ENCODE measurements at places on chromosomes 7 and 10.
A peak's percentile ranks its signal among the peaks of the same experiment; 100 is the strongest.

DNA sequence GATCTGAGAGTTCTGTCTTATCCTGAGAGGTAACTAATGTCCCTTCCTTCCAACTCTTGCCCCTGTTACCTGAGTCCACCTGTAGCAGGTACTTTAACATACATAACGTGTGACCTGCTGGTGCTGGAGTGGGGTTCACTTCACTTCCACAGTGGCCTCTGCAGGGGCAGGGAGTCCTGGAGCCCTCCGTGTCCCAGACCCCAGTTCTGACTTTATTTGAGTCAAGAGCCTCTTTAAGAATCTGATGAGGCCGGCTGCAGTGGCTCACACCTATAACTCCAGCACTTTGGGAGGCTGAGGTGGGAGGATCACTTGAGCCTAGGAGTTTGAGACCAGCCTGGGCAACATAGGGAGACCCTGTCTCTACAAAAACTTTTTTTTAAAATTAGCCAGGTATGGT, 117.0 kb upstream of the RET start:
- DNase-seq, result no peak

DNA sequence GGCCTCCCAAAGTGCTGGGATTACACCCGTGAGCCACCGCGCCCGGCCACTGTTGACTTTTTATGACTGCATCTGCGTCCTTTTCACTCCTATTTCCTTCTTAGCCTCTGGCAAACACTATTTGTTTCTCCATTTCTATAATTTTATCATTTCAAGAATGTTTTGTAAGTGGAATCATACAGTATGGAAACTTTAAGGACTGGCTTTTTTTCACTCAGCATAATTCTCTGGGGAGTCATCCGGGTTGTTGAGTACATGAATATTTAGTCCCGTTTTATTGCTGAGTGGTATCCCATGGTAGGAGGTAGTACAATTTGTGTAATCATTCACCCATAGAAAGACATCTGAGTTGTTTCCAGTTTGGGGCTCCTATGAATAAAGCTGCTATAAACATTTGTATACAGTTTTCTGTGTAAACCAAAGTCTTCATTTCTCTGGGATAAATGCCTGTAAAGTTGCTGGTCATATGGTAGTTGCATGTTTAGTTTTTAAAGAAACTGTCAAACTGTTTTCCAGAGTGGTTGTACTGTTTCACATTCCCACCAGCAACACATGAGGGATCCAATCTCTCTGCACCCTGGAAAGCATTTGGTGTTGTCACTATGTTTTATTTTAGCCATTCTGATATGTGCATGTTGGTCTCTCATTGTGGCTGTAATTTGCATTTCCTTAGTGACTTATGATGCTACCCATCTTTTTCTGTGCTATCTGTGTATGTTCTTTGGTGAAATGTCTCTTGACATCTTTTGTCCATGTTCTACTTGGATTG, 139.6 kb upstream of the EEPD1 start:
- DNase-seq, result no peak

DNA sequence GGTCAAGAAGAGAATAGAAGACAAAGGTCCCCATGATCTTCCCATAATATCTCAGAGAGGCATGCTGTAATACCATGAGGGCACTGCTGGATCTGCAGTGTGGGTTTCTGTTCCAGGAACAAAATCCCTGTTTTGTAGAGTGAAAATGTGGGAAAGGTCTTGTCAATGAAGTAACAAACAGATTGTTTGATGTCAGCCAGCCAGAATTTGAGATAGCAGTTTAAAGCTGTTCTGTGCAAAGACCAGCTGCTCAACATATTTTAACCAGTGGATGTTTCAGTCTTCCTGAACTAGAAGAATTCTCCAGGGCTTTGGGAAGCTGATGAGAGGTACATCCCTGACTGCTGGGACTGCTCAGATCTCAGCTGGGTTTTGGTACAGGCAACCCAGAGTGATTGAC, 1012.5 kb downstream of the DNAJB9 start:
- no peak for DNase-seq

DNA sequence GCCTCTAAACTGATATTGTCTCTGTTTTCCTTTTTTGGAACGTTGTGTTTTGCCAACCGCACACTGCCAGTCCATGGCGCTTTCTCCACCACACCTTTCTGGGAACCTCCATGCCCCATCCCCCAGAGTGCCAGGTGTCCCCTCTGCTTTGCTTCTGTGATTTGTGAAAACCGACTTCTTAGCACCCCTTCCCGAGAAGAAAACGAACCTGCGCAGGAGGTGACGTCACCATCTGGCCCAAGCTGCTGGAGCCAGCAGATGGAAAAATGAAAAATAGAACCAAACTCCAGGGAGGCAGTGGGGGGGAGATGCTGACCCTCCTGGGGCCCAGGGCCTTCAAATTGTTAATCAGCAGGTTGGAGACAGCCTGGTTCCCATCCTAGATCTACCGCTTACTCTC, 103.8 kb downstream of the HTR5A start:
- no peak for DNase-seq

DNA sequence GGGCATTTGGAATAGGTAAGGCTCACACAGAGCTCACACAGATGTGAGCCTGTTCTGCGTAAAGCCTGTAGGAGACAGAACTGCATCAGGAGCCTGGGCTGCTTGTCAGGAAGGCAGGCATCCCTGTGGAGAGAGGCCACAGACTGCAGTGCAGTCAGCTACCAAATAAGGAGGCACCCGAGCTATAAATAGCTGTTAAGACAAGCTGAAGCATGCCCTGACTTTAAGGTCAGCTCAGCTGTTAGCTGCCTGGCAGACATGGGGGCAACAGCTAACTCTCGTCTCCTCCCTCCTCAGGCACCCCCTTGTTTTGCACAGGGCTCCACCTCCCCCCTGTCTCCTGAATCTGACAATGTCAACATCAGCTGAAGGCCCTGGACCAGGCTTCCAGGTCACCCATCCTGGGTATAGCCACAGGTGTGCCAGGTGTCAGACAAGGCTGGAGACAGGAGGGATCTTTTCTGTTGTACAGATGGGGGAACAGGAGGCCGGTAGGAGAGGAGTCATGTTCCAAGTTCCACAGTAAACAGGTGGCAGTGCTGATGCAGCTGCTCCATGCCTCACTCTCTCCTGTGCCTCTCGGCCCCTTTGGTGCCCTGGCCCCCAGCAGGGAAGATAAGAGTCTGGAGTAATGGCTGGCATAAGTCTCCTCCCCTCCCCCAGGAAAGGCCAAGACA, 27.6 kb upstream of the MKRN1 start:
- DNase-seq, result peak; percentile 73

GRCh38 chr7:121006711-121007315, 18.3 kb downstream of the CPED1 start:
- DNase-seq, result no peak

DNA sequence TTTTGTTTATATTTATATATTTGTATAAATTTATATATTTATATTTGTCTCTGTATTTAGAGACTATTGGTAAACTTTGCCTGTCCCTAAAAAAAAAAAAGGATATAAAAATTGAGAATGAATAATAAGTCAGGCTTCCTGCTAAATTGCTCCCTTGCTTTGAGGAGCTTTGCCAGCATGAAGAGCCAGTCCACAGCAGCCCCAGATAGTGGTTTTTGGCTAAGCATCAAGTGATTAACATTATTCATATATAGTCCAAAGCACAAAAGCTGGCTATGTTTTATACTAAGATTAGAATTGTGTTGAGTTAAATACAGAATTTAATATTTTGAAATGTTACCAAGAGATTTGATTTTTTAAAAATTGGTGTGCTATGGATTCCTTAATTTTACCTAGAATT, 264.9 kb upstream of the FERD3L start:
- DNase-seq, result no peak

DNA sequence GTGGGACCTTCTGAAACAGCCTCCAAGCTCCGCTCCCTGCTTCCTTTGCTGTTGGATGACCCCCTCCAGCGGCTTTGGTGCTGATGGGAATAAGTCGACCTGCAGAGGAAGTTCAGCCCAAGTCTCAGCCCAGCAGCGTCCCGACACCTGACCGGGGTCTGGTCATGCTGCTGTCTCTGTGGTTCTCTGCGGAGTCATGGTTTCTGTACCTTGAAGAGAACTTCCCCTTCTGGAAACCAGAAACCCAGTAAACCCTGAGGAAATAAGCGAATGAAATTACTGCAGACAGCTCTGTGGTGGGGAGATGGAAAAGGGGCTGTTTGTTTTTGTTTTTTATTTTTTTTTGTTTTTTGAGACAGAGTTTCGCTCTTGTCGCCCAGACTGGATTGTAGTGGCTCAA, 18.3 kb upstream of the ZNF12 start:
- DNase-seq, result no peak

- peak; percentile 88 for DNase-seq
Measured at GRCh38 chr10:102435529-102436233, 3.3 kb upstream of the CUEDC2 start.

- DNase-seq, result no peak
Measured at GRCh38 chr10:43318976-43319960, 52.2 kb upstream of the FXYD4 start.

- no peak for DNase-seq
Measured at GRCh38 chr10:129945941-129946760, 17.9 kb downstream of the EBF3 start.

GRCh38 chr7:122802301-122802751, 83.9 kb downstream of the CADPS2 start:
- peak; percentile 22 for DNase-seq

DNA sequence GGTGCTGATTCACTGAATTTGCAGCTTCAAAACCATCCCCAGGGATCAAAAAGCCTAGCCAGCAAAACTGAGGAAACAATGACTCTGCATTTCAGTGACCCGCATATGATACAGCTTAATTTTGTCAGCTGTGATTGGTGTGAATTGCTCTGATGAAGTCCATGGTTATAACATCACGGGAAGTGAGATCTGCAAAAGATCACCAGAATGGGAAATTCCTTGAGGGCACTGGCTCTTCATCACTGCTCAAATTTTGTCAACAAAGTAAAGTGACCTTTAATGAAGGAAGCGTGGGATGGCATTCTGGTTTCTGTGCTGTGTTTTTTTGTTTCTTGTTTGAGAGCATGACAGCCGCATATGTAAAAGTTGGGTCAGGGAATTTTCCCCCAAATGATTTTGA, 745.9 kb downstream of the GATA3 start:
- no peak for DNase-seq

- DNase-seq, result no peak
Measured at GRCh38 chr10:119246862-119247549, 39.6 kb downstream of the GRK5 start.

- DNase-seq, result no peak
Measured at GRCh38 chr10:3904419-3904960, 119.5 kb upstream of the KLF6 start.

DNA sequence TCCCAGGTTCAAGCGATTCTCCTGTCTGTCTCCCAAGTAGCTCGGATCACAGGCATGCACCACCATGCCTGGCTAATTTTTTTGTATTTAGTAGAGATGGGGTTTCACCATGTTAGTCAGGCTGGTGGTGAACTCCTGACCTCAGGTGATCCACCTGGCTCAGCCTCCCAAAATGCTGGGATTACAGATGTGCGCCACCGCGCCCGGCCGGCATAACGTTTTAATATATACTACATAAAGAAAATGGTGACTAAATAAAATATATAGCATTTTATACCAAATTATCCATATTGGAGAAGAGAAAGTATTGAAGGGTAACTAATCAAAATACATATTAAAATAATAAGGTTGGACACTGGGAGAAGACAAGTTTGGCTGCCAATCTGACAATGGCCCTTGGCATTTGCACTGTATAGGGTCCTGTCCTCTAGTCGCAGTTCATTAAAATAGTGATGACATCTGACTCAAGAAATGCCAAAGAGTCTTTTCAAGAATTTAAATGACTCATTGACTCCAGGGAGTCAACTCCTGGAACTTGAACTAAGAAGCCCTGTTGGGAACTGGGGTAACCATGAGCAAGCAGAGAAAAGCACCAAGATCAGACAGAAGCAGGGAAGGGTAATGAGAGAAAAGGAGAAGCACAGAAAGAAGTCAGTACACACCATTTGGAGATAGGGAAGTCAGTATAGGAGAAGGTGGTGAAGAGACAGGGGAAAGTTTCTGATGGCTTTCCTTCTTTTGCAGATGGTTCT, 91.1 kb downstream of the CH25H start:
- DNase-seq, result no peak

GRCh38 chr7:121085922-121086321, 97.4 kb downstream of the CPED1 start:
- no peak for DNase-seq

DNA sequence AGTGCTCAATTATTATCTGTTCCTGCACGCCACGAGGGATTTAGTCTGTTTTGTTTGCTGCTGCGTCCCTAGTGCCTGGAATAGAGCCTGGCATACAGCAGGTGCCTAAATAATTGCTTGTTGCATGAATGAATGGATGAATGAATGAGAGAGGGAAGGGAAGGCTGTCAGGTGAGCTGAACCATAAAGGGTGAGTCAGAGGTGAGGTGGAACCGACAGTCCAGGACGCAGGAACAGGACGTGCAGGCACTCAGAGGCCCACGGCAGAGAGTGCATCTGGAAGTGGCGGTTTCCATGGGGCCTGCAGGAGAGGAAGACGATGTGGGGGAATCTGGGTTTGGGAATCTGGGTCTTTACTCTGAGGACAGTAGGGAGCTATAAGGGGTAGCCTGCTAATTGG, 17.7 kb upstream of the PPIF start:
- DNase-seq, result no peak

GRCh38 chr7:2199528-2199927, 33.2 kb downstream of the MAD1L1 start:
- DNase-seq, result no peak

- no peak for DNase-seq
Measured at GRCh38 chr7:141014125-141014523, 628 bp downstream of the MRPS33 start.

- no peak for DNase-seq
Measured at GRCh38 chr7:3033136-3033535, 10.5 kb downstream of the CARD11 start.

GRCh38 chr7:151346-152050, 40.9 kb upstream of the FAM20C start:
- no peak for DNase-seq

GRCh38 chr7:23467806-23468525, 2.3 kb downstream of the IGF2BP3 start:
- peak; percentile 64 for DNase-seq

GRCh38 chr7:90625562-90625961, 29.4 kb downstream of the CDK14 start:
- peak; percentile 15 for DNase-seq

- DNase-seq, result no peak
Measured at GRCh38 chr10:108307250-108307924, 1142.9 kb upstream of the SORCS1 start.

DNA sequence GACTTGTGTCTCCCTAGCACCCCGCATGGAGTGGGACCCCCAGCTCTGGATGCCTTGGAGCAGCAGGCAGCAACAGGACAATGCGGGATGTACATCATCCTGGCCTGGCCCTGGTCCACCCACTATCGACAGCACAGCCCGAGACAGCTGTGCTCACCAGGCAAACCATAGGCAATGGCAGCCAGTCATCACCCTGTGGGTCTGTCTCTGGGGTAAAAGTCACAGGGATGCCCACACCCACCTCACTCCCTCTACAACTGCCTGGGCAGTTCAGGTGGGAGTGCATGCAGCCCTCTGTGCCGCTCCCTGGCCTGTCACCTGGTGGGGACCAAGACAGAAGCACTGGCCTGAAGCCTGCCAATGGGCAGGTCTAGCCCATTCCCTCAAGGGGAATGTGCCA, 147.8 kb downstream of the GRID1 start:
- no peak for DNase-seq

- no peak for DNase-seq
Measured at GRCh38 chr7:77226357-77226839, 26.8 kb upstream of the FGL2 start.

- DNase-seq, result no peak
Measured at GRCh38 chr7:112868609-112869008, 78.4 kb upstream of the TMEM168 start.

Data from H7 (cell line).